ENCODE measurements at places on chromosomes 2 and 18.

DNA sequence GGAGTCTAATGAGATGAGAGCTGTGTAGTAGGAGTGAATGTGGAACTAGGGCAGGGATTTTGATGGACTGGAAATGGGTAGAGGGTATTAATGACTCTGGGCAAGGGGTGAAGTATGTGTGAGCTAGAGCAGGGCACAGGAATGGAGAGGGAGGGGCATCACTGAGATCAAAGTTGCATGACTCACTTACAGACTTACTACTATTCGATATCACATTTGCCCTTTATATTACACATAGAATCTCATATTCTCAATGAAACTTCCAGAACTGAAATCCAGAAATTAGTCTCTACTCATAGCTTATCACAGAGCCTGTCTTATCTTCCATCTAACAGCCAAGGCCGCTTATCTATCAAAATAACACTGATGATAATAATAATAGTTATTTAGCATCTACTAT is 20.0 kb upstream of the ITGB6 start:
- no peak for DNase-seq

DNA sequence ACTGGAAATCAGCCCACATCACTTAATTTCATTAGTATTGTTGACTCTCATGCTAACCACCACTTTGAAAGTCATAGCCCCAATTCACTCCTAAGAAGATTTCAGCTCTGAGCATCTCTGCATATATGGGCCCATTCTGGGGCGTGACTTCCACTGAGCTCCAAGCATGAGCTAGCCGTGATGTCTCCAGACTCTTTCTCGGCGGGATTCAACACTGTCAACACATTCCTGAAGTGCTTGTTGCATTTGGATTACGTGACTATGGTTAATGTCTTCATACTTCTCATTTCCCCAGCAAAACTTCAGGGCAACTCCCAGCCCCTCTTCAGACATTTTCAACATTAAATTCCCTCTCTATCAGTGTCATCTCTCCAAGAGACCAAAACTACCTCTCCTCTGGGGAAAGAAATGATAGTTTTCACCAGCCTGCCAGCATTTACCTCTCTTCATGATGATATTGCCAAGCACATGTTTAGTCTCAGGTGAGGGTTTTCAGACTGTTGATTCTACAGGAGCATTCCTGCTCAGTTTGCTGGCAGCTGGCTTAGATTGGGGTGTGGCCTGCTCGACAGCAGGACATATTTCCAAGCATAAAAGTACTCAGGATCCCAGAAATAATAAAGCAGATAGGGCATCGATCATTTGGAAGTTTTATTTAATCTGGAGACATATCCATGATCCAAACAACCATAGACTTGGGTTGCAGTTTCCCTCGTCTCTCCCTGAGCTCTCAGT is 81.7 kb downstream of the FEZ2 start:
- DNase-seq = no peak

GRCh38 chr2:71941726-71942525 is 205.7 kb downstream of the CYP26B1 start:
- no peak for DNase-seq

- no peak for DNase-seq
Measured at GRCh38 chr2:86054535-86055082, 51.1 kb downstream of the POLR1A start.

DNA sequence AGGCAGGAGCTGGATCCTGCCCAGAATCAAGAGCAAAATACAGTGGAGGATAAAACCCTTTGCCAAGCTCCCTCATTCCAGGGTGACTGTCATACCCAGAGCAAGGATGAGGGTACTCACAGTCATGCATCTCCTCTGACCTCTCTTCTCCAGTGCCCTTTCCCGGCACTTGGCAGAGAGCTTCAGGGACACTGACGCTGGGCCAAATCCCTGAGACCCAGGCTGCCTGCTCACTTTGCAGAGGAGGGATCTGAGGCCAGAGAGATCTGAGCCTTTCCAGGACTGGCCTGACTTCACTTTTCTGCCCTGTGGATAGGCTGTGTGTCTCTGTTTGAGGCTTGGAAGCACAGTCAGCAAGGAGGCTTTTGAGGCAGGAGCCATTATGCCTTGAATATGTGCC is 330.0 kb downstream of the CELF4 start:
- DNase-seq = no peak

GRCh38 chr18:56748698-56749268 is 97.6 kb downstream of the WDR7 start:
- peak; percentile 8 for DNase-seq

DNA sequence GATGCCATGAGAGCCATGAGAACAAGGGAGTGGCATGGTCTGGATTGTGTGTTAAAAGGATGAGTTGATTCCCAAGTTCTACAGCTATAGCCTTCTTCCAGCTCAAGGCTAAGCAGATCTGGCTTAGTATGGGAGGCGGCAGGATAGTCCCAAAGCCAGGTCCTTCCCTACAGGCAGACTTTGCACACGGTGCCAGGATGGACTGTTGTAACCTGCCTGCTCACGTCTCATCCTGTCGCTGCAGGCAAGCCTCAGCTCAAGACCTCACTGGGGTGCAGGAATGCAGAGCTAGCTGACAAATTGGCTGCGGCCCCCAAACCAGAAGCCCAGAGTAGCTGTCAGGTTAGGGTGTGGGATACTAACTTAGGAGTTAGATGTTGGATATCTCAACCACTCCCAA is 28.8 kb upstream of the IGFBP5 start:
- DNase-seq = no peak
